ENCODE measurements at places on chromosomes 1 and 21. TPM values are rescaled to one million over a fixed set of nuclear protein-coding genes. Genes with fewer than 3 reads are reported as not detected.

Gene PLD5
- total RNA-seq, result not detected

Gene MAB21L3
- total RNA-seq, result not detected

Gene FCRLA
- 0.41 TPM for total RNA-seq

Gene KCNA3
- 36.2 TPM for total RNA-seq

Gene CDA
- total RNA-seq, result not detected

Gene FLVCR1
- total RNA-seq, result 8.1 TPM

Gene EDN2
- total RNA-seq, result 0.93 TPM

Gene DMRTA2
- total RNA-seq, result not detected

Gene MLLT11
- 17.6 TPM for total RNA-seq

Gene RASAL2
- 0.16 TPM for total RNA-seq

Gene AADACL3
- total RNA-seq, result not detected

Gene COL24A1
- total RNA-seq, result 0.54 TPM

Gene CTSE
- not detected for total RNA-seq

Gene SH3BGR
- 0.75 TPM for total RNA-seq

Gene DEPDC1
- total RNA-seq, result not detected

Gene SPATA45
- total RNA-seq, result not detected

Gene SPRR2B
- not detected for total RNA-seq

Gene CXADR
- 0.10 TPM for total RNA-seq

Gene SZT2
- total RNA-seq, result 128 TPM

Gene LCE1D
- total RNA-seq, result not detected

Gene OPRD1
- total RNA-seq, result not detected

Gene GBP6
- total RNA-seq, result 0.40 TPM

Gene OTUD3
- 10.5 TPM for total RNA-seq

Gene UBASH3A
- total RNA-seq, result 5.0 TPM

Gene LCE2C
- not detected for total RNA-seq

Gene RIPK4
- total RNA-seq, result 0.09 TPM

Gene RPS6KA1
- 191 TPM for total RNA-seq

Gene PADI2
- total RNA-seq, result 0.56 TPM

Gene LCE2B
- total RNA-seq, result not detected

Gene ST3GAL3
- total RNA-seq, result 22.3 TPM

Gene CLEC20A
- total RNA-seq, result not detected

Gene EBNA1BP2
- 23.6 TPM for total RNA-seq

Gene DISP3
- total RNA-seq, result 0.24 TPM

Gene FOXO6
- total RNA-seq, result 3.3 TPM

Gene PRDM15
- 13.5 TPM for total RNA-seq

Gene FCRL1
- total RNA-seq, result 1.8 TPM

Gene MEGF6
- 3.1 TPM for total RNA-seq

Gene DNAH14
- 0.35 TPM for total RNA-seq

Gene PLA2G2C
- total RNA-seq, result not detected

Gene MRPL20
- total RNA-seq, result 111 TPM

Gene SAMD13
- total RNA-seq, result not detected

Gene KRTAP13-2
- not detected for total RNA-seq

Gene RNF187
- 77.3 TPM for total RNA-seq

Gene SUSD4
- not detected for total RNA-seq

Gene DNASE2B
- total RNA-seq, result not detected

Gene SAMD11
- not detected for total RNA-seq

Gene ZNF648
- not detected for total RNA-seq

Gene ROR1
- total RNA-seq, result 0.35 TPM

Gene ADCY10
- 1.00 TPM for total RNA-seq

Gene ARHGAP29
- not detected for total RNA-seq

Gene CCDC24
- 3.8 TPM for total RNA-seq

Gene CPTP
- 12.3 TPM for total RNA-seq

Data from natural killer cell (primary cell).